Smooth muscle cell of the pulmonary artery (primary cell): ENCODE measurements at places on chromosomes 12 and 14. TPM values are rescaled to one million over a fixed set of nuclear protein-coding genes. Genes with fewer than 3 reads are reported as not detected.

The PAX9 gene
- 0.10 and 0.52 TPM in 2 replicates for total RNA-seq

The CD9 gene
- total RNA-seq: 364 and 415 TPM in 2 replicates

The FAM90A1 gene
- total RNA-seq: 0.13 TPM in 1 of 2 replicates, not detected in the other

The KRT71 gene
- total RNA-seq: not detected in 2 replicates

The SPTB gene
- 0.13 TPM in 1 of 2 replicates, not detected in the other for total RNA-seq

The OR4Q2 gene
- not detected in 2 replicates for total RNA-seq

The NKX2-1 gene
- not detected in 2 replicates for total RNA-seq

The HOXC4 gene
- total RNA-seq: 0.79 and 1.2 TPM in 2 replicates

The TMEM30B gene
- 0.86 and 2.3 TPM in 2 replicates for total RNA-seq

The PWP1 gene
- 47.0 and 52.4 TPM in 2 replicates for total RNA-seq
